ENCODE measurements at places on chromosomes 6 and 20.

DNA sequence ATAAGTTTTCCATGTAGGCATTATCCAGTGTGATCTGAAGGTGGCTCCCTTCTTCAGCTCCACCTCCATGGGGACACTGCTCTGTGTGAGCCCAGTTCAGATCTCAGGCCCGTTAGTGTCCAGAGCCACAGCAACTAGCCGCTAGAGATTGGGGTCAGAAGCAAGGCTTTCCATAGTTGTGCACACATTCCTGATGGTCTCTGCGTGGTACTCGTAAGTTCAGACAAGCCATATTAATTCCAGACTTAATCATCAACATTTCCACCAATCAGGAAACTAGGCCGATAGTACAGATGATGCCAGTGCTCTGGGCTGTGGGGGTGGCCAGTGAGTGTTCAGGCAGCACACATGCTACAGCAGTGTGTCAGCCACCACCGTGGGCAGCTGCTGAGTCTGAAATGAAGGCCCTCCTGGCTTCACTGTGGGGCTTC lies 17.5 kb upstream of the SYNCRIP start:
- DNase-seq: no peak

DNA sequence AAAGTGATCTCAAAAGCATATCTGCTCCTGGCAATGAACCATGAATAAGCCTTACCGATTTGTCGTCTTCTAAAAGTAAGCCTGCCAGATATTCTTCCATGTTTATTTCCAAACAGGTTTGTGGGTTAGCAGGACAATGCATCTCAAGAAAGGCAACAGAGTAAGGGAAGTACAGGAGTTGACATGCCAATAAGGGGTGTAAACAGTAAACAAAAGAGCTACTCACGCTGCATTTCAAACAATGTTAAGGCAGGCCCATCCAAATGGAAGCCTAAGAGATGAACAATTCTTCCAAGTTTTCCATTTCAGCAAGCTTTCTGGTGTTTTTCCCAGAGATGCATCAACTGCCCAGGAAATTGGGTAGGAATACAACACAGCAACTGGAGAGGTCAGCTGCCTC lies 27.8 kb upstream of the CRIP3 start:
- no peak for DNase-seq

- DNase-seq: peak; percentile 20
Measured at GRCh38 chr20:35207950-35208611, 18.4 kb upstream of the MMP24 start.

DNA sequence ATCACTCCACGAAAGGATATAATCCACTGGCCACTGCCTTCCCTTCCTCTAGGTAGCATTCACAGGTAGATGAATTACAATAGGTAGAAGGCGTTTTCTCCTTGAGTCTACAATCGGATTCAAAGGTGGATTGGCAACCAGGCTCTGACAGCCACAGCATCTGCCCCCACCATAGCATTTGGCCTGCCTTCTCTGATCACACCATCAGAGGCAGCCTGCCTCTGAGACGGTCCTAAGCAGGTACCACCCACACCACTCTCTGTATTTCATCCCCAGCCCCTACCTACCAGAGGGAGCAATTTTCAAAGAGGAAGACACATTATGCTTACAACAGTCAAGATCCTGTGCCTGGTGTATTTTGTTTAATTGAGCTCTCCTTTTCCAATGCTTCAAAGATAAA lies 210.5 kb upstream of the SPTLC3 start:
- DNase-seq: no peak

DNA sequence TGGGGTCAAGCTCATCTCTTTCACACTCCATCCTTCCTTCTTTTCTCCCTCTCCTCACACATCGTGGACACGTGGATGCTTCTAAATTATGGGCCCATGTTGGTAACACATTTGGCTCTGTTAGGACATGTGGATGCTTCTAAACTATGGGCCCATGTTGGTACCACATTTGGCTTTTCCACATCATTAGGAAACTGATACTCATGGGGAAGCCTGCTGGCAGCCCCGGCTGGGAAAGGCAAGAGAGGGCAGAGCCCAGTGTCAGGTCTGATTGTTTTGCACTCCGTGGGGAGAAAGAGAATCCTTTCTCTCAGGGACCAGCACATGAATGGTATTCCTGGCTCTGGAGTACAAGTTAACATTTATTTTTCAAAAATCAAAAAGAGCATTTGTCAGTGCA lies 4.0 kb upstream of the CST1 start:
- DNase-seq: no peak

- peak; percentile 79 for DNase-seq
Measured at GRCh38 chr20:324177-325044, 941 bp upstream of the SOX12 start.

- DNase-seq: no peak
Measured at GRCh38 chr6:138092686-138093085, 14.5 kb downstream of the PERP start.

GRCh38 chr6:34475238-34475682 lies 9.4 kb downstream of the PACSIN1 start:
- DNase-seq: no peak

DNA sequence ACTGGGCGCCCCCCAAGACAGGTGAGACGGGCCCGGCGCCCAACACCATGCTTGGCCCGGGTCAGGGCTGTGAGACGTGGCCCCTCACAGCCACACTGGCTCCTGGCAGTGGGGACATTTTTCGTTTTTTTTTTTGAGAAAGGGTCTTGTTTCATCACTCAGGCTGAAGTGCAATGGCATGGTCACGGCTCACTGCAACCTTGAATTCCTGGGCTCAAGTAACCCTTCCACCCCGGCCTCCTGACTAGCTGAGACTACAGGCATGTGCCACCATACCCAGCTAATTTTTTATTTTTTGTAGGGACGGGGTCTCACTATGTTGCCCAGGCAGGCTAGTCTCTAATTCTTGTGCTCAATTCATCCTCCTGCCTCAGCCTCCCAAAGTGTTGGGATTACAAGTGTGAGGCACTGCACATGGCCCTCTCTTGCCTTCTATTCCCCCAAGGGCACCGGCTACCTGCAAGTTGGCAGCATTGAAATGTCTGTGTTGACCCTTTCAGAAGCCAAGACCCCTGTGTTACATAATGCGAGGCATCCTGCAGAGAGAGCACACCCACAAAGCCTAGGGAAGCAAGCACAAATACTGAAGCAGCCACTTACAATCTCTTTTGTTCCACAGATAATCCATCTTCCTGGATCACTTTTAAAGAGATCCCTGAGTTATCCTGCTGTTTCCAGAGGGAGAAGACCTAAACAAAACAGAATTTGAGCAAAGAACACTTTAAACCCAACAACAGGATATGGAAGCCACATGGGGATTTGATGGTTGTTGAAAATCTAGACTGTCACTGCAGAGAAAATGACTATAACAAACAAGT lies 57.5 kb upstream of the SLC4A11 start:
- DNase-seq: no peak

DNA sequence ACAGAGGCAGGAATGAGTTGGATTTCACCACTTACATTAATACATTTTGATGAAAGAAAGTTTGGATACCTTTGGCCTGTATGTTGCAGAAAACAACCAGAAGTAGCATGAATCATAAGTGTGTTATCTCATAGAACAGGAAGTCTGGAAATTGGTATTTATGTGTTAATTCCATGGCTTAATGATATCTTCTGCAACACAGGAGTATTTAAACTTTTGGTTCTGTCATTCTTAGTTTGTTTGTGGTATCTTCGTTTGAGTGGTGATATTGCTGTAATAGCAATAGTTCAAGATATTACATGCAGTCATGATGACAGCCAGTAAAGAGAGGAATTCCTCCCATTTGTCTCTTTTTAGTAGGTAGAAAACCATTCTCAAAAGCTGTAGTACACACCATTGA lies 177.3 kb downstream of the CDKAL1 start:
- no peak for DNase-seq

- DNase-seq: no peak
Measured at GRCh38 chr6:136404007-136404406, 114.4 kb upstream of the BCLAF1 start.

DNA sequence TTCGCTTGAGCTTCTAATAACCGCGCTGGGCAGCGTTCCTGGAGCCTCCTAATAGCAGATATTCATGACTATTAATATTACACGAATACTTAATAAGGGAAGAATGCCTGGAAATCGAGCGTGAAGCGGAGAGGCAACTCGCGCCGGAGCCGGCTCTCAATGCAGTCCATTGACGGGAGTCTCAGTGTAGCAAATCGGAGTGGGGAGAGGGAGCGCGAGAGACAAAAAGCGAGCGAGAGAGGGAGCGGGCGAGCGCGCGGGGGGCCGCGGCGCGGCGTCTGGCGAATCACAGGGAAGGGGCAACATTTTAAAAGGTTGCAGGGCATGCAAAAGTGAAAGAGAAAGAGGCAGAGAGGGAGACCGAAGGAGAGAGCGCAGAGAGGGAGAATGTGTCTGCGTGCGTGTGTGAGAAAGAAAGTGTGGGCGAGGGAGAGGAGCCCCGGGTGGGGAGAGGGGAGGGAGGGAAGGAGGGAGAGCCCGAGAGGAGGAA lies 2.9 kb downstream of the TFAP2A start:
- peak; percentile 70 for DNase-seq

GRCh38 chr20:40654876-40655275 lies 34.2 kb downstream of the MAFB start:
- DNase-seq: no peak

- DNase-seq: no peak
Measured at GRCh38 chr20:19828232-19828631, 70.2 kb downstream of the RIN2 start.

- DNase-seq: peak; percentile 42
Measured at GRCh38 chr20:32387252-32387651, 29.1 kb downstream of the ASXL1 start.

DNA sequence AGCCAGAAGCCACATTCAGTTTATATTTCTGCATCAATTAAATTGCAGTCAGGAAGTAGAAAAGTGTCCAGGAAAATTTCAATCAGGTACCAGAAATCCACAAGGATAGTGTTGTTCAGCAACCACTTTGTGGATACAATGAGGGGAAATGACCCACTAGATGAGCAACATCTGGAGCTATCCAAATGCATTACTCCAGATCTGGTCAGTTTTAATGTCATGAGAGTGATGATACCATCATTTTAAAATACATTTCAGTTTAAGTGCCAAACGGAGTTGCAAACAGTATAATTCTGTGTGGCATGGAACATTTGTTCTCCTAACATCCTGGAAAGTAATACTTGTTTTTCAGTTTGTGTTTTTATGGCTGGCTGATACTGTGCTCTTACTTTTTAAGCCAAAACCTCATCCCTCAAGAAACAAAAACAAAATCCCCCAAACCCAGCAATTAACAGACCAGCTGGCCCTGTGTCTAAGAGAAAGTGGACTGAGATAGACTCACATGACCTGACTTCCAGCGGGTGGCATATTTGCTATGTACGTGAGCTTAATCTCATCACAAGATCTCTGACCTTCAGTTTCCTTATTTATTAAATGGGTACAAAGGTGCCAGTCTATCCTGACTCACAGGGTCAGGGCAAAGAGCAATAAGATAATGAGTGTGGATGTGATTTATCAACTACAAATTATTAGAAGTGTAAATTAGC lies 58.8 kb upstream of the CNKSR3 start:
- no peak for DNase-seq

DNA sequence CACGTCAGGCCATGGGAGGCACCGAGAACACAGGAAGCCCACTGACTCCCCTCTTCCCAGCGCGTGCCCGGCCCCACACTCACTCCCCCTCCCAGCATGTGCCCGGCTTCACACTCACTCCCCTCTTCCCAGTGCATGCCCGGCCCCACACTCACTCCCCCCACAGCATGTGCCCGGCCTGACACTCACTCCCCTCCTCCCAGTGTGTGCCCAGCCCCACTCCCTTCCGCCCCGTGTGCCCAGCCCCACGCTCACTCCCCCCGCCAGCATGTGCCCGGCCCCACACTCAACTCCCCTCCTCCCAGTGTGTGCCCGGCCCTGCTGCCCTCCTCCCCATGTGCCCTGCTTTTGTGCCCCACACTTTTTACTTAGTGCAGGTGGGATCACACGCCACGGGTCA lies 9.7 kb downstream of the RTEL1 start:
- no peak for DNase-seq

DNA sequence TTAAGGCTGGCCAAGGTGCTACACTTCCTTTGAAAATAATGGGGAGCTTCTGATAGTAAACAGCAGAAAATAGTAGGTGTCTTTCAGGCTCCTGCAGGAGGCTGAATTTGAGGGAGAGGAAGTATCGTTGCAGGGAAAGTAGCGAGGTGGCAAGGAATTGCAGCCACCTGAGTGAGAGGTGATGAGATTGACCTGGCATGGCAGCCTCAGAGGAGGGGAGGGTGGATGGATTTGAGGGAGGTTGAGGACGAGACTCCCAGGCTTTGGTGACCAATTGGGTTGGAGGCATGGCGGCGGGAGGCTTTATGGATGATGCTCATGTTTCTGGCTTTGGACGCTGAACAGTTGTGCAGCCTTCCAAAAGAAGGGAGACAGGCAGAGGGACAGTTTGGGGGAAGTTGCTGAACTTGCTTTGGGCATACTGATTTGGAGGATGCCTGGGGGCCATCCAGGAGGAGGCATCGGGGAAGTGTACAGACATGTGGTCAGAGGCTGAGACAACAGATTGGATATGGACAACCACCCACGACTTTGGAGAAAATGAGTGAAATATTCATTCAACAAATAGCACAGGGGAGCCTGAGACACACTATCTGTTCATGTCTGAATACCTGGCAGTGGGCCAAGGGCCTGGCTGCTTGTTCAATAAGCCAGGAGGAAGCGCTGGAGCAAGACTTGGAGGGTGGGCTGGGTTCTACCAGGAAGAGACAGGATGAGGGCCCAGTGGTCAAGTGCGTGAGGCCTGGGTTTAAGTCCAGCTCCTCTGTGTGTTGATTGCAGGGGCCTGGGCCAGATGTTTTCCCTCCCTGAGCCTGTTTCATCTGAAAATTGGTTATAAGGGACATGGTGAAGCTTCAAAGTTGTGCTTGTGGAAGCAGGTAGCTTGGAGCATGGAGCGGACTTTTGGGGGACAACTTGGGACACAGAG lies 113.2 kb downstream of the CEBPB start:
- peak; percentile 18 for DNase-seq

DNA sequence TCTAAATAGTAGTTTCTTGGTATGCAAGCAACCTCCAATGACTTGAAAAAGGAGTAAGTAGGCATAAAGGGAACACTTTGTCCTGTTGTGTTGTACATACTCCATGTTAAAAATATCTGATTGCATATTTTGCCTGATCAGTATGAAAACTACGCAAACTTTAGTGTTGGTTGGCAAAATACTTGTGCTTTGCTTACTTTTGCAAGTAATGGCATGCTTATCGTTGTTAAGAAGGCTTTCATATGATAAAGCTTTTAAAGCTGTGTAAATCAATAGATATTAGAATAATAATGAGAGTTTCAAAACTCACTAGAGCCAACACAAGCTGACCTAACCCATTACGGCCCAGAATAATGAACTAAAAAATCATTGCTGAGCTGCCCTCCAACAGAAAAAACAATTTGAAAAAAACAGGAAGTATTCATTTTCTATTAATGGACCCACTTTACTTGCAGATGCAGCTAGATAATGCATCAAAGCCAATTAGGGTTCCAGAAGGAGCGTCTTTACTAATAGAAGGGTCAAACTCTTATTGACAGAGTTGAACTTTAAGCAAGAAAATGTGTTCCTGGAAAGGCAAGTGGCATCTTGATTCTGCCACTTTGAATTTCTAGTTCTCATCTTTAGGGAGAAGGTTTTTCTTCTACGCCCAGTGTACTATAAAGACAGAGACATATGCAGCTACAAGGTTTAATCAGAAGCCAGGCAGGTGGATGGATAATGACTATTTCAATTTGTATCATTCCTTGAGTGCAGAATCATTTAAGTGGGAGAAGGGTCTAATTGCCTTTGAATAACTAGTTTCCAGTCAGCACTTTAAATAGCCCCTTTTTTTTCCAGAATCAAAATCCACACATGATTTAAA lies 82.2 kb downstream of the SNAP25 start:
- no peak for DNase-seq

GRCh38 chr6:33452496-33452895 lies 1.9 kb upstream of the ZBTB9 start:
- no peak for DNase-seq

- DNase-seq: no peak
Measured at GRCh38 chr20:59047938-59048680, 5.5 kb upstream of the PRELID3B start.

Measured in DMS79 (cell line).